ENCODE measurements at places on chromosomes 5 and 9.

DNA sequence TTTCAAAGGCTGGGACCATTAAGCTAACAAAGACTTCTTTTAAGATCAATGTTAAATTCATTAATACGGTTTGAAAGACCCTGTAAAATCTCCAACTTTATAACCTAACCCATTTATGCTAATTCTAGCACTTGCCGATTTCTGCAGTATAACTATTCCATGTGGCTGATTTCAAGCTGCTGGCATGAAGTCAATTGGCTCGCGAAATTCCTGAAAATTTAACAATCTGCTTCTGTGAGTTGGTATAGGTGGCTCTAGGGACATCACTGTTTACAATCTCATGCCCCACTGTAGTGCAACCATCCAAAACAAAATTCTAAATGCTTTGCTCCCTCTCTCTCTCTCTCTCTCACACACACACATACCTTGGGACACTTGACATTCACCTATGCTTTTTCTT, 70.2 kb downstream of the LPAR1 start:
- no peak for DNase-seq

DNA sequence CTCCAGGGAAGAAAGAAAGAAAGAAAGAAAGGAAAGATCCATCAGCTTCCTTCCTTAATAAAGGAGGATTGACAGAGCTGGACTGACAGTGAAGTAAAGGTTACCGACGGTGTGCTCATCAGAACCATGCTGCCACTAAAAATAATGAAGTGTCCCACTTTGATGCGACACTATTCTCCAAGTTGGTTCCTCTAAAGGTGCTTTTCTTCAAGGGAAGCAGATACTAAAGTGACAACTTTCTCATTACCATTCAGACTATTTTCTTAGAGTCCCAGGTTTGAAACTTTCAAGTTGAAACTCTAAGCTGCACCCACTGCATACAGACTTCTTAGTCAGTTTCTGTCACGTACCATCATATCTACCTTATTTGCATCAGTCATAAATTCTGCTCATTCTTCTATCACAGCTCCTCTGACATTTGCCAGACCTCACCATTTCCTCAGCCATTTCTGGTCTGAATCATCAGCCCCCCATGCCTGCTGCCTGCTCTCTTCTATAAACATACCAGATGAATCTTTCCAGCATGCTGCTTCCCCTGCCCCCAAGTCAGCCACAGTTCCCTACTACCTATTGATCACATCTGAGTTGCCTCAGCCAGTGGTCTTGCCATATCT, 177.6 kb downstream of the DEPDC1B start:
- peak; percentile 42 for DNase-seq

DNA sequence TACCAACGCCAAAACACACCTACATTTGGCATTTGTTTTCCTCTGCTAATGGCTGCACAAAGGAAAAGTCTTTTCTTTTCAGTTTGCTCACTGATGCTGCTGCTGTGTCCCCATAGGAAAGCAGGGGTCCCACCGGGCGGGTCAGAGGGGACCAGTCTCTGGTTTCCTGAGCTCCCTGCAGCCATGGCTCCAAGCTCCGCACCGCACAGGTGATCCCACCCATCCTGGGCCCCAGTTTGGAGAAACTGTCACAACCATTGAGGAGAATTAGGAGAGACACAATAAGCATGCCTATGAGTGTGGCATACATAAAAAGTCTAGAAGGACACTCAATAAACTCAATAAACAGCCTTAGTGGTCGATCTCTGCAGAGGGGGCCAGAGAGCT, 19.9 kb downstream of the MED10 start:
- no peak for DNase-seq

GRCh38 chr5:73666891-73667290, 40.9 kb downstream of the ARHGEF28 start:
- DNase-seq, result no peak

Measured in T-helper 2 cell (primary cell).